ENCODE measurements at places on chromosomes 16 and 17.

- DNase-seq = no peak
These were observed 42.5 kb downstream of the GOSR1 start for GRCh38 chr17:30519707-30520106.

DNA sequence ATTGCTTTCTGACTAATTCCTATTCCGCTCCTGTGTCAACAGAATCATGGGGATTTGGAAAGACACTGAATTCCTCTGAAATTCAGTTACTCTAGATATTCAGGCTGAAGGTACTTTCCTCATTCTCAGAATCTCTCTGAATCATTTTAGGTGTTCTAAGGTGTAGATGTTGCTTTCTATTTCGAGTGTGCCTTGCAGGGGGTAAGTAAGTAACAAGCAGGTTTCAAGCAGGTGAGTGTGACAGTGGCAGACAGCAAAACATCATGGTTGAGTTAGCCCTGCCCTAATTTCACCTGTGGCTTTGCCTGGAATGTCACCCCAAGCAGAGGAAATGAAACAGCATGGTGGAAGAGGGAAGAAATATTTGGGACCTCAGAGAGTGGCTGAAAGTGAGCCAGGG lies 75.1 kb downstream of the SHISA9 start:
- DNase-seq = no peak

- no peak for DNase-seq
These were observed 77.9 kb downstream of the MAP2K4 start for GRCh38 chr17:12098568-12098967.

DNA sequence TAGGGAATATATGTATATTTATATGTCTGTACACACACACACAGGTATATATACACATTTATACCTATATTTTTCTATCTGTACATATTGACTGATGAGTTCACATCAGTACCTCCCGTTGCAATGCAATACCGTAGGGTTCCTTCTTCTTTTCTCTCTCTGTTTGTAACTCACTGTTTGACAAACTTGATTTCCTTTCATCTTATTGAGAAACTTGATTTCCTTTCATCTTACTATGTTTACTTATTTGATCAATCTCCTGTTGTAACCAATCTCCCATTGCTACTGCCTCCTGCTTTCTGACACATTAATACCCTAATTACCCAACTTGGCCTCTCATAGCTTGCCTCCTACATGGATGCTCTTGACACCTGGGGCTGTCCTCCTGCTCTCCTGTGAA lies 49.8 kb downstream of the NFAT5 start:
- DNase-seq = no peak

- no peak for DNase-seq
These were observed 15.1 kb downstream of the SYT17 start for GRCh38 chr16:19183187-19183586.

DNA sequence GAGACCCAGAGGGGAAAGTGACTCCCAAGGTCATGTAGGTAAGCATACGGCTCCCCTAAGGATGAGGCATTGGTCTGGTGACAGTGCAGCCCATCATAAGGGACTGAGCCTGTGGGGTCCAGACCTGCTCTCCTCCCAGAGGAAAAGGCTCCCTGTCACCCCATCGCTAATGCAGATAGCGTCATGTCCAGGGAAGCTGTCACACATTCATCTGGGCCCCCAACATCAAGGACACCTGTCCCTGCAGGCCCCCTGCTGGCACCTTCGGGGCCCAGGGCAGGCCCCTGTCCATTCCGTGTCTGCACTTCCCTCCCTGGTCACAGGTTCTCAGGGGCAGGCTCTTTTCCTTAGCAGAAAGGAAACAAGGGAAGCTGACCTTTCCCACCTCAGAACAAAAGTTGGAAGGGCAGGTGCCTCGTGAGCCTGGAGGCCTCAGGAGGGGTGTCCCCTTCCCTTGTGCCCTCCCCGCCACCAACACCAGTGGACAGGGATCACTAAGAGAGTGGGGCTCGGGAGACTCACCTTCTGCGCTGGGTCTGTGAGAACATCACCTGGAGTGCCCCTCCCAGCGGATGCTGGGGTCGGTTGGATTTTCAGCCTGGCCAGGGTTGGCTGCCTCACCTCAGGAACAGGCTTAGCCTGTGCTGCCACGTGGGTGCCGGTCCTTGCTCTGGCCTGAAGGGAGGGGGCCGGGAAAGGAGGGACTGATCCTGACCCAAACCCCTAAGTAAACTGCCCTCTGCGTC lies 17.3 kb upstream of the LASP1NB start:
- DNase-seq = no peak

DNA sequence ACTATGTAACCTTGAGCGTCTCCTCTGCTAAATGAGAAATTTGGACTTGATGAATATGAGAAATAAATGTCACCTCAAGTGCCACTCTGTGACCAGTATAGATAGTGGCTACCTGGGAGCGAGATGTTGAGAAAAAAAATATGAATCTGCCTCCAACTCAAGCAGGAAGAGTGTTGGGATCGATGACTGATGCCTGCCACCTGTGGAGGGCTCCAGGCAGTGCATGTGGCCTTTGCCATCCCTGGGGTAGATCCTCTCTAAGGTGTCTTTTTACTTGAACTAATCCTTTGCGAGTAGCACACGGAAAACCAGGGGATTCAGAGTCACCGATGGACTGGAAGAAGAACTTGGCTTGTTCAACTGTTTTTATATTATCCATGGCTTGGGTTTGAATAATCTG lies 9.4 kb downstream of the CCDC182 start:
- no peak for DNase-seq

- no peak for DNase-seq
These were observed 2.8 kb downstream of the RECQL5 start for GRCh38 chr17:75664099-75664549.

DNA sequence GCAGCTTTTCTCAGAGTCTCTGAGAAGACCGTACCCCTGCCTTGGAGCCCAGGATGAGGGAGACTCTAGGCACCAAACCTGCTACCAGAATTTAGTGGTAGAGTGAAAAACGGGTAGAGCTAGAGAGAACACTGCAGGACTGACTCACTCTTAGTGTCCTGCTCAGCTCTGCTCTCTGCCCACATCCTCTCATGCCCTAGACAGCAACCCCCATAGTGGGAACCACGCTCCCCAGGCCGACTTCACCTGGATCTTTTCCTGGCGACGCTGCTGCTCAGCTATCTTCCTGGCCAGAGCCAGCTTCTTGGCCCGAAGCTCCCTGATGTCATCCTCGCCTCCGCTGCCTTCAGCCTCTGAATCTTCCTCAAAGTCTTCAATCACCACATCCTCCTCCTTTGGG lies 26.7 kb downstream of the HIC1 start:
- no peak for DNase-seq

GRCh38 chr17:12712415-12712814 lies 46.7 kb downstream of the MYOCD start:
- DNase-seq = no peak

GRCh38 chr16:2365397-2366294 lies 25.1 kb upstream of the ABCA3 start:
- DNase-seq = no peak

DNA sequence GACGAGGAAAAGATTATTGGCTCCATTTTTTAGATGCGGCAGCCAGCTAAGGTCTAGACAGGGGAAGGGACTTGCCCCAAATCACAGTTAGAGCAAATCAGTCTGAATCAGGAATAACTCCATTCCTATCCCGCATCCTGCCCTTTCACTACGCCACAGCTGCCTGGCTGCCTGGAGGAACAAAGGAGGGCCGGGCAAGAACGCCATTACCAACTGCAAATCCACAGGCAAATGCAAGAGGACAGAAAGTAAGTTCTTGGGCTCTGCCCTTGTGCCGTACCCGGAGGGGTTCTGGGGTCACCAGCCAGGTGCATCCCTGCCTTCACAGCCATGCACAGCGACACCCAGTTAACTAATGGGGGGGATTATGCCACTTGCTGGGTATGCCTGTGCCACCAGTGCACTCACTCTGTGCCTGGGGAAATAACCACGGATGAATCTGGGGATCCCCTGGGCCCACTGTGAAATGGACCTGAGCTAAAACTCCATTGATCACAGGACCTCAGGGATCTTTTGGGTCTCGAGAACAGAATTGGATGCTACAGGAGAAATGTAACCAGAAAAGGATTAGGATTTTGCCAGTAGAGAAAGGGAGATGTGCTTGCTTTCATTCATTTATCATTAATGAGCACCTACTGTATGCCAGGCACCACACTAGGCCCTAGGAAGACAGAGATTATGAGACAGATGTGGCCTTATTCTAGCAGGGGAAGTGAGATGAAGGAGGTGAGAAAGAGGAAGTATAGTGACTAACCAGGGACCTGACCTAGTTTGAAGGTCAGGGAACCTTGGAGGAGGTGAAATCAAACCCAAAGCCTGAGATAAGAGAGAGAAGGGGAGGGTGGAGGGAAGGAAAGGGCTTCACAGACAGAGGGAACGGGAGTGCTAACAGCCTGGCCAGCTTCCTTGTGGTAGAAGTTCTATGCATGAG lies 17.7 kb downstream of the BCL7C start:
- peak; percentile 40 for DNase-seq

DNA sequence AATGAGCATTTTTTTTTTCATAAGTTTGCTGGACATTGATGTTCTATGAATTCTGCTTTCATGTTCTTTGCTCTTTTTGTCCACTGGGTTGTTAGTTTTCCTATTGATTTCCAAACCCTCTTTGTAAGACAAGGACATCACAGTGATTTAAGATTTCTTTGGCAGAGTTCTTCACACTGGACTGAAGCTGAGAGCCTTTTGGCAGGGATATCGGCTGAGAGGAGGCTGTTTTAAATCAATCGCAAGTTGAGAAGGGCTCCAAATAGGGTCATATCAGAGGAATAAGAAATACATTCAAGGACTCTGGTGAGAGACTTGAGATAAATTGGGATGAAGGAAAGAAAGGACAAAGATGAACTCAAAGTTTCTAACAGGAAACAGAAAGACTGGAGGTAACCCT lies 165.8 kb upstream of the AXIN2 start:
- no peak for DNase-seq

DNA sequence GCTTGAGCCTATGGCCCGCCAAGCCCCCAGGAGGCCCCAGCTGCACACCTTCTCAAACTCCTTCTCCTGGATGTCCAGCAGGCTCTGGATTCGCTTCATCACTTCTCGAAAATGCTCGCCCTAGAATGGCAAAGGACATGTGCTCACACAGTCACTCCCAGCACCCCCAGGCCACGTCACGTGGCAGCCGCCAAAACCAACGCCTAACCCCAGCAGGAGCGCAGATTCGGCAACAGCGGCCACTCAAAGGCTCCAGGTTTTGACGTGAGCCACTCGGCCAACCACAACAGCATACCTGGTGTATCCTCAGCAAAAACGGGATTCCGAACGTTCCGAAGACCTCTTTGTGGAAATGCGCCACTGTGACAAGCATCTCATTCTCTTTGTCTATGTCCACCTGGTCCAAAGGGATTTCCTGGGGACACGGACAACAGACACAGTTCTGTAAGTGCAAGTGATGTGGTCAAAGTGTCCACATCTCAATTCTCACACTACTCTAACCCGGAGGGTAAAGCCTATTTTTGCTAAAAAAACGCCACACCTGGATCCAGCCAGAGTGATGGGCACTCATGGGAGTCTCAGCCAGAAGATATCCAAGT lies 12.7 kb downstream of the LITAFD start:
- no peak for DNase-seq

GRCh38 chr17:1995321-1995892 lies 29.7 kb downstream of the RTN4RL1 start:
- peak; percentile 89 for DNase-seq

DNA sequence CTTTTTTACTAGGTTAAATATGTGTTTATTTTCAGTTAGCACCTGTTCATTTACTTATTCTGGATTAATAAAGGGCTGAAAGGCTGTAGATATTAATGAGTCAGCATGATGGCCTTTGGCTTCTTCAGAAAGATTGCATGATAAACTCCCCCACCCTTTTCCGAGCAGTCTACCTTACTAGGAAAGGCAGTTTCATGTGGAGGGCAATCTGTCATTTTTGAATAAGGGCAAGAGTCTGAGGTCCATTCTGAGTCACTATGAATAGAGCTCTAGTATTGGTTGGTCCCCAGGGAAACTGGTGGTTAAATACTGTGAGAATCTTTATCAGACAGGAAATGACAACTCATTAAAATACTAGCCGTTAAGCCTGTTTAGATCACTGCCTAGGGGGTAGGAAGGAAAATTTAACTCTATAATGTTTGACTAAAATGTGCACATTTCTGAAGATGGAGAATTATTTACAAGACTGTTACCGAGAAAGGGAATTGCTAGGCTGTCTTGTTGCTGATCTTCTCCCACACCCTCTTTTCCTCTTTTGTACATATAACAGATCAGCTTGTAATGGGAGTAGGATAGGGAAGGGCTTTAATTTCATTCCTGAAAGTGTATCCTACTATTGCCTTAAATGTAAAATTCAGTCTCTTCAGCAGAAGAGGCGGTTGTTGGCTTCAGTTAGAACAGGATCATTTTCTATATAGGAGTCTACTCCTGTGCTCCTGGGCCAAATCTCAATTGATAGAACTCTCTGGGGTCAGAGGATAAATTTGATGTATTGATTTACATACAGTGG lies 63.3 kb downstream of the TUBD1 start:
- no peak for DNase-seq

DNA sequence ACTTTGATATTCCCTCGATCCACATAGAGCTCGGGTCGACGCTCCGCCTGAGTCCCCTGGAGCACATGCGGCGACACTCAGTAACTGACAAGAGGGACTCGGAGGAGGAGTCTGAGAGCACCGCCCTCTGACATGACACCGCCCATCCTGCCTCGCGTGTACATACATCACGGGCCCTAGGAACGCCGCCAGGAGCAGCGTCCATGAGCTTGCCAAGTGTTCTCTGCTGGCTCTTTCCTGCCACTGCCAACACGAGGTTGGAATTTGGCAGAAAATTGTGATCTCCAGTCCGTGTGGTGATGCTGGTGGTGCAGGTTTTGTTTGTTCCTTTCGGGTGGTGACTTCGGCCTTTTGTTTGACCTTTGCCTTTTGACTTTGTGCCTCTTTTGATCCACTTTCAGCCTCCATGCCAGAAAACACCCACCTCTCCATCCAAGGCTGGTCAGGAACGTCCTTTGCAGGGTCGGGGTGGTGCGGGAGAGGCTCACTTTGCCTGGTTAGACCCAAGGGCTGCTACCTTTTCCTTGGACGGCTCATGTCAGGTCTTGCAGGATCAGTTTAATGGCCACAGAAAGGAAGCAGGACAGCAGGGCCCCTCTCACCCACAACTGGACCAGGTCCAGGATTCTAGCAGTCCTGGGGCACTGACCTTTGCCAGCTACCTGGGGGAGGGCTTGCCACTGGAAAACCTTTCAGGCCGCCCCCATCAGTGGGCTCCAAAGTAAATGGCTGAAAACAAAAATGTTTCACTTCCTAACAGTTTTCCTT lies 27.6 kb downstream of the ELAC2 start:
- no peak for DNase-seq

DNA sequence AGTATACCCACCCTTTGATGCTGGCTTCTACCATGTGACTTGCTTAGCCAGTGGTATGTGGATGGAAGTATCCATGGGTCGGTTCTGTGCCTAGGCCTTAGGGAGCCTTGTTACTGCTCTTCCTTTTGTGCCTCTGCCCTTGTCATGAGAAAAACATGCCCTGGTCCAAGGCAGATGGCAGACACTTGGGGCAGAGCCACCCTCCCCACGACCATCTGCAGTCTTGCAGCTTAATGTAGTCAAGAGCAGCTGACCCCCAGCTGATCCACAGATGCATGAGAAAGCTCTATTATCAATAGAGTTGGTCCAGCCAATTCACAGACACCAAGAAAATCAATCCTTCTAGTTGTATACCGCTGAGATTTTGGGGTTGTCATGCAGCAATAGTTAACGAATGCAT lies 95.7 kb downstream of the SLC39A11 start:
- DNase-seq = no peak

- DNase-seq = no peak
These were observed 45.9 kb downstream of the SLC6A2 start for GRCh38 chr16:55701442-55702319.

GRCh38 chr16:31347445-31347844 lies 7.5 kb upstream of the ITGAX start:
- DNase-seq = no peak

- no peak for DNase-seq
These were observed 590 bp downstream of the TMEM219 start for GRCh38 chr16:29962344-29962994.
